ENCODE measurements at places on chromosomes 12 and 14. TPM values are rescaled to one million over a fixed set of nuclear protein-coding genes. Genes with fewer than 3 reads are reported as not detected.

NPFF gene
- total RNA-seq: not detected

MANSC1 gene
- 0.92 TPM for total RNA-seq

DAO gene
- not detected for total RNA-seq

TNS2 gene
- 10.8 TPM for total RNA-seq

ESYT1 gene
- 145 TPM for total RNA-seq

TAS2R8 gene
- not detected for total RNA-seq

SYNJ2BP gene
- 8.9 TPM for total RNA-seq

Measured in MG63 (cell line).